ENCODE measurements at places on chromosomes 7 and 10.

DNA sequence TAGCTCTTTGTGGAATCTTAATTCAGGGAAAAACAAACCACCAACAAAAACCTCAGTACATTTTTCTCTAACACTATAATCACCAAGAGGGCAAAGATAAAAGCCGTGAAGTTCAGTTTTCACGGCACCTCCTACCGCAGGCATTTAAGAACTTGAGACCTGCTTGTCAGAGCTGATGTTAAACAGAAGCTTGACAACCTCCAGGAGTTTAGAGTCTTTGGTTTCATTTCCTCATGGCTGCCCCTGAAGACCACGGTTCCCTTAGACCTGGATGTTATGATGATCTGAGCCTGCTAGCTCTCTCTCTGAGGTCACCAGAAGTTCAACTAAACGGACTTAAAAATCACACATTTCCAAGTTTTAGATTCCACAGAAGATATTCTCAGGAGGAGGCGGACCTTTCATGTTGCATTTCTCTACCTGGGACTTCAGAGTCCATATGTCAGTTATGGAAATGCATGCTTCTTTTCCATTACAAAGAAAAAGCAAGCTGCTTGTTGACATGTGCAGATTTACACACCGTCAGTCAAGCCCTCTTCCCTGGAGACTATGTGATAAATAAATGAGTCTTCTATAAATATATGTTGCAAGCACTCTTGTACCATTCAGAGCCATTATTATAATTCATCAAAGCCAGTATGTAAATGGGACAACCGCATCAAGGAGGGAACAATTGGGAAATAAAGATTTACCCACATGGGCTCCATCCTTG lies 258.0 kb downstream of the GFRA1 start:
- DNase-seq = peak; percentile 98

DNA sequence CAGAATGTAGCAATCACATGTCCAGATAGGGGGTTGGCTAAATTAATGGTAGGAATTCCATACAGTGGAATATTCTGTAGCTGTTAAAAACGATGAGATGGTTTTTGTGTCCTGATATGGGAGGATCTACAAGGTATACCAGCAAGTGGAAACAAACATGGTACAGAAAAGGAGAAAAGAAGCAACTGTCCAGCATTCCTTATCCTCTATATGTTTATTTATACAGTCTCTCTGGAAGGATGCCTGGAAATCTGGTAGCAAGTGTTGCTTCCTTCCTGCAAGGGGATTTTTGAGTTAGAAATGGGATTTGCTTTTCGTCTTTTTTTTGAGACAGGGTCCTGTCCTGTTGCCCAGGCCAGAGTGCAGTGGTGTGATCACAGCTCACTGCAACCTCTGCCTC lies 19.3 kb downstream of the IL15RA start:
- DNase-seq = no peak

GRCh38 chr10:33612551-33612950 lies 278.1 kb upstream of the NRP1 start:
- DNase-seq = peak; percentile 46

GRCh38 chr7:274266-274665 lies 15.7 kb upstream of the FOXL3 start:
- DNase-seq = no peak

DNA sequence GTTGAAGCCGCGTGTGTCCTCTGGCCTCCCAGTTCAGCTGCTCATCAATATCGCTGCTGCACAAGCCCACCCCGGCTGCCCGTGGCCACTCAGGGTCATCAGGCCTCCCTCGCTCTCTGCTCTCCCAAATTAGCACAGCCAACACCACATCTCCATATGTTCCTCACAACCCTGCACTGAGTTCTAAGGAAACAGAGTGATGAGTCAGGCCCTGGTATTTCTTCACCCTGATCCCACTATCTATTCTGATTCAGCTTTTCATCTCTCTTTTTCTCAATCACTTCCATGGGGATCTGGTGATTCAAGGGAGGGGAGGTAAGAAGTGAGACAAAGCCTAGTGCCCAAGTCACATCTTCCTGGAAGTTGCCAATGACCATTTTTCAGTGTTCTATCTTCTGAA lies 23.8 kb downstream of the CYTH3 start:
- DNase-seq = peak; percentile 61

- DNase-seq = no peak
These were observed 317.2 kb downstream of the GRID1 start for GRCh38 chr10:86049442-86049841.
